A549 (cell line): ENCODE measurements at places on chromosomes 16 and 17. TPM values are rescaled to one million over a fixed set of nuclear protein-coding genes. Genes with fewer than 3 reads are reported as not detected.

The TBX2 gene
- 2.0 to 2.3 TPM (median 2.2 TPM) in 3 replicates for polyA plus RNA-seq

The TBC1D3E gene
- 0.12 TPM in 1 of 3 replicates, not detected in the others for polyA plus RNA-seq

The SKA2 gene
- 138 to 148 TPM (median 147 TPM) in 3 replicates for polyA plus RNA-seq

The MYOCD gene
- polyA plus RNA-seq, result 7.1 to 14.2 TPM (median 12.5 TPM) in 3 replicates

The SLC12A3 gene
- 0.08 TPM in 1 of 3 replicates, not detected in the others for polyA plus RNA-seq

The CDH5 gene
- polyA plus RNA-seq, result 0.05 TPM in 1 of 3 replicates, not detected in the others

The CCL17 gene
- polyA plus RNA-seq, result not detected in 3 replicates

DNA sequence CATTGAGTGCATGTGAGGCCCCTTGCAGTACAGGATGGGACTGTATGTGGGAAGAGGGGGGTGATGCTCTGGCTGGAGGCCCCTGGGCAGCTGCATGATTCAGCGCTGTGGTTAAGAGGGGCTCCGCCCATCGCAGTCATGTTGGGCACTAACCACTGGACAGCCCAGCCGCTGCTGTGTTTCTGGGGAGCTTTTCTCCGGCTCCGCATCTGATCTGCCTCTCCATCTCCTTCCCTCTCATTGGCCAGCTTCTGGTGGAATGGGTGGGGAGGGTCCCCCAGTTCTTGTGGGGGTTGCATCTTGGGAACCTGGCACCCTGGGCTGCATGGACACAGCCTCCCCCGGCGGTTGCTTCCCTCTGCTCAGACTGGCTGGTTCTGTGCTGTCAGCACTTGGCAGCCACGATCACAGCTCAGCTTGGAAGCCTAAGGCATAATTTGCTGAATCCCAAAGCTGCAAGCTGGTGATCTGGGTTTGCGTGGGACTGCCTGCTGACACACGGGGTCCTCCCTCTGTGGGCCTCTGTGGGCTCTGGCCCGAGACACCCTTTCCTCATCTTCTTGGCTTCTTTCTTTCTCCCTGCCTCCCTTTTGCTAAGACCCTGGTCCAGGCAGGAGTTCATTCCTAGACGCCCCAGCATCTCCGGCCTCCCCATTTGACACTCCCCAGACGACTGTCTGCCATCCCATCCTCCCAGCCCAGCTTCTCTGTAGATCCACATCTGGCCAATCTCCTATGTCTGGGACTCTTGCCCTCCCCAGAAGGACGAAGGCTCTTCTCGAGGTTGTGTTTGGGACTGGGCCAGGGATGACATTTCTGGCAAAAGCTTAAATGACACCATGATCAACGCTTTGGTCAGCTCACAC lies 168.3 kb downstream of the SEC14L1 start:
- DNase-seq, result no peak

DNA sequence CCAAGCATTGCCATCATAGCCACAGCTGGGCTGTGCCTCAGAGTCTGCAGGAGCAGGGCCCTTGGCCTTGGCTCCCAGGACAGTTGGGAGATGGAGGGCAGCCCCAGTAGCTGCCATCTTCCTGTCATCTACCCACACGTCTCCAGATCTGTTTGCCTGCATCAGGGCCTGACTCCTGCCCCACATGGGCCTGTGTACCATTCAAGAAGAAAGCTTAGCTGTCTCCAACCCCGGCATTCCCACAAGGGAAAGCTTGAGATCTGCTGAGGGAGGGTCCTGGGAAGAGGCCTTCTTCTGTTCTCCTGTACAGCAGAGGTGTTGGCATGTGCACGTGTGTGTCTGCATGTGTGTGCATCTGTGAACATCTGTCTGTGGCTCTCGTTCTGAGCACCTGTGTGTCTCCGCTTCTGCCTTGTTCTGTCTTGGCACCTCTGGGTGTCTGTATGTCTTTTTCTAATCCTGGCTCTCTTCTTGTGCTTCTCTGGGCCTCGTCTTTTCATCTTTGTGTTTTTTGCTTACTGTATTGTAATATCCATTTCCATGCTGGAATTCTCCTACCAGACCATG lies 122.2 kb downstream of the MRM1 start:
- no peak for DNase-seq

- peak; percentile 100 for DNase-seq
Measured at GRCh38 chr17:75124041-75124818, 7.3 kb downstream of the NT5C start.

DNA sequence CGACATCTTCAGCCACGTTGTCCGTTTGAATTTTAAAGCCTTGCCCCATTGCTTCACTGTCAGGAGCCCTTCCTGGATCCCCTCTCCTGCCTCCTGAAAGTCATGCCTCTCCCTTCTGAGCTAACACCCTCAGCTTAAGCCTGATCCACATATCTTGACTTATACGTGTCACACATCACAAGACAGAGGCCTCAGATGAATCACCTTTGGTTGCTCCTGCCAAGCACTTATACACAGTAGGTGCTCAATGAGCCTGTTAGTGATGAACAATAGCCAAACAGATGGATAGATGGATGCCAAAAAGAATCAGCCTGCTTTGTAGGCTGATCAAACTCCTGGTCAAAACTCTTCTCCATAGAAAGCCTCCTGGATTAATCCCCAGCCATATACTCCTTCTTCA lies 31.8 kb downstream of the PITPNM3 start:
- peak; percentile 55 for DNase-seq

GRCh38 chr17:59733697-59734096 lies 26.2 kb downstream of the VMP1 start:
- no peak for DNase-seq

DNA sequence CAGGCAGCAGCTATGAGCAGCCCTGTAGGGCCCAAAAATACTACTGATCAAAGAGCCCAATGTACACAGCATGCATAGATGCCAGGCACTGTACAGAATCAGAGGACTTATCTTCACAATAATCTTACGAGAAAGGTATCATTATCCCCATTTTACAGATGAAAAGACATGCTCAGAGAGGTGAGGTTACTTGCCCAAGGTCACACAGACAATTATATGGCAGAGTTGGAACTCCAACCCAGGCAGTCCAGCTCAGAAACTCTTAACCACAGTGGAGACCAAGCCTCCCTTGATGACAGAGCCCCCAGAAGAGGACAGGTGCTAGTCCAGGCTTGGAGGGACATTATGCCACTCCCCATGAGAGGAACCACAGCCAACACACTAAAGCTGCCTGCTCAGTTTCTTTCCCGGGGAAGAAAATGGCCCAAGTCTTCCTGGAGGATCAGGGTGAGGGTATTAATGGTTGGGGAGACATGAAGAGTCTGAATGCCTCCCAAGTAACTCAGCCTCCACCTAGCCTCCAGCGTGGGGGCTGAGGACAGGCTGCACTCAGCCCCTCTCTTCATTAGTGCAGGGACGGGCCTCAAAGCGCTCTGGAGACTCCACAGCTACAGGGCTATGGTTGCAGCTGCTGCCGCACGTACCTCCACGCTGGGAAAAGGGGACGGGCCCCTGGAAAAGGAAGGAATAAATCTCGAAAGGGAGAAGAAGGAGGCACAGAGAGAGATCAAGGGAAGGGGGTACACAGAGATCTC lies 826 bp downstream of the UNC119 start:
- no peak for DNase-seq

DNA sequence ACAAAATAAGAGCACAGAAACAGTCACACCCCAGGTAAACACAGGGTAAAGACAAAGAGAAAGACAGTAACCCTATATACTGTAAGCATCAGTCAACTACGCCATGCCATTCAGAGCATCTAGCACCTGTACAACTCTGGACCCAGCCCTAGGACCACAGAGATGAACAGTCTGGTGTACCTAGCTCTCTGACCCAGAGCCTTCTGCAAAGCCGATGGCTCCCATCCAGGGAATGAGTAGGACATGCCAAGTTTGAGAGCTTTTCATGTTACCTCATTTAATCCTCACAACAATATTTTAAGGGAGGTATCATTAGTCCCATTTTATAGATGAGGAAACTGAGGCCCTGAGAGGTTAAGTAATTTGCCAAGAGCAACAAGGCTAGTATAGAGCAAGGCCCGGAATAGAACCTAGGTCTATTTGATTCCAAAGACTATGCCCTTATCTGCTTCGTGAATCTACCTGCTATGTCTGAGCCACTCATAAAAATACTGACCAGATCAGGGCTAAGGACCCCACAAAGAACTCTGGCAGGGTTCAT lies 3.4 kb downstream of the LYRM9 start:
- DNase-seq, result no peak

DNA sequence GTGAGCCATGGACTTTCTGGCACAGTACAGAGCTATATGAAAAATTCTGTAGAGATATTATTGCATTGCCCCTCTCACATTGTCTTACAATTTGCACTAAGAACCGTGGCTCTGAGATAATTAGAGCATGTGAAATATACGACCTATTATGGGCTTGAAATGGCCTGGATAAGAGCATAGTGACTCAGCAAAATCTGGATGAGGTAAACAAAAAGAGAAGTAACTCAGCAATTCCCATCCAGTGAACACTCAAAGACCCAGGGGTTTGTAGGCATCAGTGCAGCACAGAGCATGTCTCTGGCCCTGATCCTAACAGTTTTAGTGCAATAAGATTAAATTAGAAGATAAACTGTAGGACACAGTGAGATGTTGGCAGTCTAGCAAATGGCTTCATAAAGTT lies 317.2 kb upstream of the MYOCD start:
- no peak for DNase-seq

GRCh38 chr16:56617212-56618085 lies 8.1 kb upstream of the MT1E start:
- no peak for DNase-seq

DNA sequence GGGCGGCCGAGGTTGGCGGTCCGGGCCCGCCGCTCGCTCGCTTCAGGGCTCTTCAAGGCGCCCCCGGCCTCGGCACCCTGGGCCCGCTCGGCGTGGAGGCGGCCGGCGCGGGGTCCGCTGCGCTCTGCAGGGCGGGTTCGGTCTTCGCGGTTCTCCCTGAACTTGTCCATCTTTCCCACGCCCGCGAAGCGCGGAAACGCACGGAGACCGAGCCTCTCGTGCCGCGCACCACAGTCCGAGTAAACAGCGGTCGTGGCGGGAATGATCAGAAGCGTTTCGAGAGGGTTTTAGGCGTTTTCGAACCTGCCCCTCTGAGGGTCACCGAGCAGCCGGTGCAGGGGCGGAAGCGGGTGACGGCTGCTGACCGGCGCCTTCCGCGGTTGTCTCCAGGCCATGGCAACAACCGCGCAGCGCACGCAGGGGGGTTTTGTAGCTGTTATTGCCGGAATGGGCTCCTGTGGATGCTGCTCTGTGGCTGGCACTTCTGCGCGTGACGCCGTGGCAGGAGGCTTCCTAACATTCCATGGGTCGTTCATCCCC lies 414 bp downstream of the NARF start:
- DNase-seq, result no peak

DNA sequence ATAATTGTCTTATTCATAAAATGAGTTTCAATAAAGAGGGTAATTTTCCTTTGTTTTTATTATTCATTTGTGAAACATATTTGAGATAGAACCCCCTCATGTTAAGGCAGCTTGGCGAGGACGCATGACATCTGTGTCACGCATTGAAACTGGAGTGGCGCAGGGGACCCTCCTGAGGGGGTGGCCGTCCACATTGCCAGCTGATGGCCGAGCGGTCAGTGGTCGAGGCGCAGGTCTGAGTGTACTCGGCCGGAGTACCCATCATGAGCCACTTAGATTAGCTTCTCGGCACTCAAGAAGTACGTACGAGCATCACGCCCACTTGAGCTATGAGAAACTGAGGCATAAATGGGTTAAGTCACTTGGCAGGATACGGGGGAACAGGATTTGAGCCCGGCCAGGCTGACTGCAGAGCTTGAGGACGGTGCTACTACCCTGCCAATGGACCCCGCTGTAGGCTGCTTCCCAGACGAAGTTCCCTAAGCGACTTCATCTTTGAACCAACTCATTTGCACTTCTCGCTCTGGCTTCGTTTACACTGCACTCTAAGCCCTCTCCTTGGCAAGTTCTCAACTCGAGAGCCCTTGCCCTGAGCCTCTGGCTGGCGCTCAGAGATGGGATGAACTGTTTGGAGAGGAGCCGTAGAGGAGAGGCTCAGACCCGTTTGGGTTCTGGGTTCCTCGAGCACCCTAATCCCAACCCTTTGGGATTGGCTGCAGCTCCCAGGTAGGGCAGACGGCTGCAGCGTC lies 91.8 kb downstream of the SDK2 start:
- DNase-seq, result no peak

DNA sequence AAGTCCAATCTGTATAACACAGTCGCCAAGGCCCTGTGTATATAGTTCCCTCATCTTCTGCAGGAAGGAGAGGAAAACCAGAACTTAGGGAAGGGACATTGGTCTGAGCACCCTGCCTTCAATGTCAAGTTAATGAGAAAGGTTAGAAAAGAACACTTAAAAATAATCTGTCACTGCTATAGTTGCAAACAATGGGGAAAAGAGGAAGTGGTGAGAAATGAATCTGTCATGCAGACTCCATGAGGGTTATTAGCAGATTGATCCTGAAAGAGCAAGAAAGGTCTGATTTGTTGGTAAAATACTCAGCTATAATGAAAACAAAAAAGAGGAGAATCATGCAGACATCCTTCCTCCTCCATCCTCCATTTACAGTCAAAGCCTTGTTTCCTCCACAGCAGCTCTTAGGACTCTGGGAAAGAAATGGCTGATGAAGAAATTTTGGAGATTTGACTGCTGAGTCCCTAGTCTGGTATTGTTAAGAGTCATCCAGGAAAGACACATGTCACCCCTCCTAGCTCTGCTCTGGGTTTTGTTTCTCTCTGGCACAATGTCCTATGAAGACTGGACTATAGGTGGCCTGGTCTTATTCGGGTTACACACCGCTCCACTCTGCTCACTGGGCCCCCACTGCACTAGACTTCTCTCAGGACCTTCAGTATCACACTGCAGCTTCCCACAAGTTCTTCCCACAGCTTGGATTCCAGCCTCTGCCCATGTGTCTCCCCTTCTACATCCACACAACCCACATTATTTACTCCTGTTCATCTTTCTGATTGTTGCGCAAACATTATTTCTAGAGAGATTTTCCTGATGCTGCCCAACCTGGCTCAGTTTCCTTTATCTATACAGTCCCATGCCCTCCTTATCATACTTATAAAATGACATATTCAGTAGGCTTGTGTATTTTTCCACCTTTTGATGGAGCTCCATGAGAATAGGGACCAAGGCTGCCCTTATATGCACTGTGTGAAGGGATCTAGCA lies 56.5 kb upstream of the XYLT1 start:
- no peak for DNase-seq

- DNase-seq, result no peak
Measured at GRCh38 chr16:27778171-27778925, 228.4 kb downstream of the KATNIP start.

DNA sequence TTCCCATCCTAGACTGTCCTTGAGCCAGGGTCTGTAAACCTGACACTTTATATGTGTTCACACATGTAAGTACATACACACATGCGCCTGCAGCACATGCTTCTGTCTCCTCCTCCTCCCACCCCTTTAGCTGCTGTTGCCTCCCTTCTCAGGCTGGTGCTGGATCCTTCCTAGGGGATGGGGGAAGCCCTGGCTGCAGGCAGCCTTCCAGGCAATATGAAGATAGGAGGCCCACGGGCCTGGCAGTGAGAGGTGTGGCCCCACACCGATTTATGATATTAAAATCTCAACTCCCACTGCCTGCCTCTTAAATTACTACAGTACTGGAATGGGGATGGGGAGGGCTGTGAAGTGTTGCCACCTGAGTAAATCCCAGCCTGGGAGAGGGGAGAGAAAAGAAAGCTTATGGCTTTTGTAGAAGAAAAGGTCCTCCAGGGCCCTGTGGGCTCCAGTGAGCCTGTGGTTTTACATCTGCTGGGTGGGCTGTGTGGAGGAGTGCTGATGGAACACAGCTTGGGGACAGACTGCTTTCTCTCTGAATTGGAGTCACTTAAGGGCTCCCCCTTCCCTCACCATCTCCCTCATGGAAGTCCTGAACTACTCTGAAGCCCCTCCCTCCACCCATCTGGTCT lies 990 bp upstream of the WNK4 start:
- DNase-seq, result no peak
